Breast epithelium (tissue), 4 donors: ENCODE measurements at places on chromosomes 2 and 18. TPM values are rescaled to one million over a fixed set of nuclear protein-coding genes. Genes with fewer than 3 reads are reported as not detected.

SDC1 gene
- total RNA-seq: 2.6 TPM

- DNase-seq: no peak
Observed at GRCh38 chr2:191053256-191053655, 39.3 kb upstream of the STAT1 start.

AMER3 gene
- total RNA-seq: not detected

GRCh38 chr2:67725731-67726130 lies 328.6 kb downstream of the ETAA1 start:
- DNase-seq: no peak

DNA sequence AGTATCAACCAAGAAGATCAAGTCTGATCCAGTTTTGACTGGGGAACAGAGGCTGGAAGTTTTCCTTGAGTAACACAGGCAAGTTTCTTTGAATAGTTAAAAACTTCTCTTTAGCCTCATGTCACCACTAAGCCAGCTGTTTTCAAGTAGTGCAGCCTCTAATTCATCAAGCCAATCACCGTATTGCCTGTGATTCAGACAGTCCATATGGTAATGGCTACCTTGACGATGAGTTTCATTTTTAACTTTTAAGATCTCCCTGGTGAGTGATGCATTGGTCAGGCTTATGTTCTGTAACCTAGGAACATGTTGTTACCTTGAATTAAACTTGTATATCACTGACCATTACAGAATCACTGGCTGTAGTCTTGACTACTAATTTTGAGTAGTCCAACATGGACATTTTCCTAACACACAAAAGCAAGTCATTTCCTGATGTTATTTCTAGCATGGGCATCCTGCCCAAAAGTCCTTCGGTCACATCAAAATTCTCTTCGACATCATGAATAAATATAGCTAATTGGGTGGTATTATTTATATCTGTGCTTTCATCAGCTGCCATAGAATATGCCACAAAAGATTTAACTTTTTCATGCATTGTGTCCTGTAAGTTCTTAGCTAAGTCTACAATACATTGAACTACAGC lies 238.8 kb upstream of the GCFC2 start:
- no peak for DNase-seq

DSG1 gene
- total RNA-seq: not detected

DNA sequence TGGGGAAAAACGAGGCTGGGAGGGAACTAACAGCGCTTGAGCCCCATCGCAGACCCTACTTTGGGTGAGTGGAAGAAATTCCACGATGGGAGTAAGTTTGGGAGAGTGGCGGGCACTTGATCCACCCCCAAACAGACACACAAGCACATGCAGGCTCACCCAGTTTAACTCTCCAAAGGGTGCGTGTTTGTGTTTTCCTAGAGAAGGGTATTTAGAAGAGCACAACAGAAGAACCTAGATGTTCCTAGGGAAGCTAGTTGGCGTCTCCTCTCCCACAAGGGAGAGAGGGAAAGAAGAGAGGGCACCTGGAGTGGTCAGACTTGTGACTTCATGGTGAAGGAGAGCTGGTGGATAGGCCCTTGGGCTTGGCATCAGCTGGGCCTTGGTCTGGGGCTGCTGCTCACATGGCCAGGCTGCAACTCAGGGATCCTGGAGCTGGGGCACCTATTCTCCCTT lies 3.2 kb downstream of the GATA6 start:
- DNase-seq: no peak

GRCh38 chr2:122081751-122082150 lies 326.3 kb downstream of the TSN start:
- no peak for DNase-seq

GRCh38 chr2:157055660-157056199 lies 201.8 kb upstream of the GALNT5 start:
- DNase-seq: no peak
